ENCODE measurements at places on chromosomes 6 and 20.

- DNase-seq, result peak; percentile 73
Observed at GRCh38 chr6:90294989-90295853, 1.4 kb downstream of the BACH2 start.

DNA sequence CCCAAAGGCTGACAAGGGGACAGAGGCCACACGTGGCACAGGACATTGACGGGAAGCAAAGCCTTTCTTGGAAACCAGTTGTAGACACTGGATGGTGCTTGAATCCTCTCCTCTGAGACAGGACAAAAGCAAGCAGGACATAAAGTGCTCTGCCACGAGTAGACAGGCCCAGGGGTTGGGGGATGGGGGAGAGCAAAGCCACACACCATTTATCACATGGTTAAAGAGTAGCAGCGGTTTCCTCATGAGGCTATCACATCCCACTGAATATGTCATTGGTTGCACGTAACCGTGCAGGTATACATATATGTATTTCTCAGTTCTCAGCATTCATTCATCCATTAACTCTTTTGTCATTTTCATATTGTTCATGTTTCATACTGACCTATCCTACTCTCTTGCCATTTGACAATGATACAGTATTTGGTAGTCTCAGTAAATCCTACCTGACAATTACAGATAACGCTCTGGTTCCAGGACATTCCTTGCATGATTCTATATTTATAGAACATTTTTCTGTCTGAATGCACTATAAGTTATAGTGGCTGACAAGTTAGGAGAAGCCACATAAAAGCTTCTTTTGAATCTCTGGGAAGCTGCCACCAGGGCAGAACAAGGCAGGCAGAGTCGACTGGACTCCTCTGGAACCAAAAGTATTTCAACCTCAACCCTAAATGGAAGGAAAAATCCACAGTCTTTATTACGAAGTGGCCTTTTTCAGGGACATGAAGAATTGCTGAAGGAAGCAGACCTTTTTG lies 23.5 kb downstream of the METTL24 start:
- DNase-seq, result no peak

DNA sequence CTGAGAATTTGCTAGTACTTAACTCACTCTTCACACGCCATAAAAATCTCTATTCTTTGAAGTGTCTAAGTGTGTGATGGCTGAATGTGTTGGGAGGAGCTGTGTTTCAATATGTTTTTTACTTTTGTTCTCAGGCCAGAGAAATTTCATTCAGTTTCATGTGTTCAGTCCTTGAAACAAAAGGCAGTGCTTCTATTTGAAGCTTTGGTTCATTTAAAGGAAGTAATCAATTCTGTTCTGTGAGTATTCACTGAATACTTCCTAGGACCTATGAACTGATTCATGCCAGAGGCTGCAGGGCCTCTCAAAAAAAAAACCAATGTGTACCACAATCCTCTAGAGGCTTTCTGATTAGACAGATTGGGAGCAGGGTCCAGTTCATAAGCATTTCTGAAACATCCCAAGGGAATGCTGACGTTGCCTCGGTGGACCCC lies 12.4 kb upstream of the F13A1 start:
- DNase-seq, result no peak

- DNase-seq, result no peak
Observed at GRCh38 chr6:137651591-137652335, 157.6 kb upstream of the OLIG3 start.

DNA sequence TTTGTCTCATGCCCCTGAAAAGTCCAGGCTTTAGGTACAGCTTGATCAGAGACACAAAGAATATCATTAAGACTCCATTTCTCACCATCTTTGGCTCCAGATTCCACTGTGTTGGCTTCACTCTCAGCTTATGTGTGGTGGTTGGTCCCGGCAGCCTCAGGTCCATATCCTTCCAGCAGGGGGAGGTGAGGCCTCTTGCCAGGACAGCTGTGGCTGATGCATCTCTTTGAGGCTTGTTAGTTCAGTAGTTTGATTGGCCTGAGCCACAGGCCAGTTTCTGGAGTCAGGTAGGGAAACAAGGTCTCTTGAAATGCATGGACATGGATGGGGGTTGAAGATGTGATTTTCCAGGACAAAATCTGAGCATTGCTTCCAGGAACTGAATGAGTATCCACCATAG lies 62.4 kb downstream of the JAG1 start:
- no peak for DNase-seq

DNA sequence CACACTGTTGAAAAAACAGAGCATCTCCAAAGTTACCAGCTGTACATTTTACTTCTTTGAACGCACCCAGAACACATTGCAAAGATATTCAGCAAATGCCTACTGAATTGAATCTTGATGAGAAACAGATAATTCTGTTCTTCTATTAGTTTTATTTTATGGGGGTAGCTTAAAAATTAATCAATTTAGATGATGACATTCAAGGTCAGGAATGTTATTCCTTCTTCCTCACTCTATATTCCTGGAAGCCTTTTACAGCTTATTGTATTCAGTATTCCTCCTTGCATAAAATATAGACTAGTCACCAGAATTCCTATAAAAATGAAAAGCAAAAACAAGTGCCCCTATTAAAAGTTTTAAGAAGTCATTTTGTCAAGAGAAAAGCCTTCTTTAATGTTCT lies 21.4 kb upstream of the GMDS start:
- no peak for DNase-seq

- no peak for DNase-seq
Observed at GRCh38 chr6:438634-439170, 47.1 kb downstream of the IRF4 start.

- no peak for DNase-seq
Observed at GRCh38 chr6:20020526-20020925, 183.4 kb downstream of the ID4 start.

DNA sequence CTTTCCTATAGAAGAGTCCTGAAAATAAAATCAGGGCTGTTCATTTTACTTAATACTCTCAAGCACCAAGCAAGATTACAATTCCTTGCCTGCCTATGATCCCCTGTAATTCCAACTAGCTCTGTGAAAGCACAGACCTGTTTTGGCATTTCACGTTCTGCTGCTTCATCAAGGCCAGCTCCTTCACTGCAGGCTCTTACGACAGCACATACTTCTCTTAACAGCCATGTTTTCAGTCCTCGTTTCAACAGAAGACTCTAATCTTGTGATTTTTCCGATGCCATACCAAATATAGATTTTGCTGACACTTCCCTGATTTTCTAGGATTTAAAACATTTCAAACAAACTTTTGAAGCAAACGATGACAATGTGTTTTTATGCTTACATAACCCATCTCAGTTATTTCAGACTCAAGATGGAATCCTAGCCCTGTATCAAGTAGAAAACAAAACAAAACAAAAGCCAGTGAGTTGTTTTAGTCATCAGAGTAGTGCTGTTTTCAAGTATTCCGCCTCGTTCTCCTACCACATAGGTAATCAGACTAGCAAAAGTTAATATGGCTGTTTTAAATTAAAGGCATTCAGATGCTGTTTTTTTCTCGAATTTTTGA lies 616.5 kb upstream of the CITED2 start:
- no peak for DNase-seq

DNA sequence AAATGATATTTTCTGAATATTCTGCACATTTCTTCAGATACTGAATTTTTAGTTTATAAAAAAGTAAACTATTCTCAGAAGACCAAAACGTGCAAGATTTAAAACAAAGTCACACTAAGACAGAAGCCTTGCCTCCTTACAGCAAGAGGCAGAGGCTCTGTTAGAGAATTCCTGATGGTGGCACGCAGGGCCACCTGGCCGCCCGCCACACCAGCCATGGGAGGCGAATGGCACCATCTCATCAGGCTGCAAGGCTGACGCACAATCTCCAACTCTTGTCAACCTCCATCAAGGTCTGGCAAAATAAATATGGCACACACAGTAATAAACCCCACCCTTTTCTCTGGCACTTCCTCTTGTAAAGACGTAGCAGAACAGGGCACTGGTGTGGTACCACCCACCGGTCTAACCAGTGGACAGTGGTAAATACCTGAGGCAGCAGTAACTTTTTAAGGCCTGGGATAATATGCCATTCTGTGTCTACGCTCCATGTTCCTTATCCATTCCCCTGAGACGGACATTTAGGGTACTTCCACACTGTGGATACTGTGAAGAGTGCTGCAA lies 111.4 kb downstream of the WDR27 start:
- DNase-seq, result no peak

DNA sequence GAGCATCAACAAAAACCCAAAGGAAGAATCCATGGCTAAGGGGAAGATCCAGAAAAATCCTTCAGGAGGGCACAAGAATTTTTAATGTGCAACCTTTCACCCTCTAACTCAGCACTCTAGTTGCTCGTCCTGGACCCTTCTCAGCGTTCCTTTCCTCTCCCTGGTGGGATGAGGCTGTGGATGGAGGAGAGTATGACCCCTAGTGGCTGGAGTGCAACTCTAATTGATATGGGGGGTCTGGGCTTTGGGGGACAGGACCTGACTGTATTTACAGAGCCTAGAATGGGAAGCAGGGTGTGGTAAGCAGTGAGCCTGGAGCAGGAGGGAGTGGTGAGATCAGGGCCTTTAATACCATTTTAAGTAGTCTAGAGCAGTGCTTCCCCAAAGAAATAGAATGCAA lies 83.9 kb upstream of the CEP85L start:
- DNase-seq, result peak; percentile 32

DNA sequence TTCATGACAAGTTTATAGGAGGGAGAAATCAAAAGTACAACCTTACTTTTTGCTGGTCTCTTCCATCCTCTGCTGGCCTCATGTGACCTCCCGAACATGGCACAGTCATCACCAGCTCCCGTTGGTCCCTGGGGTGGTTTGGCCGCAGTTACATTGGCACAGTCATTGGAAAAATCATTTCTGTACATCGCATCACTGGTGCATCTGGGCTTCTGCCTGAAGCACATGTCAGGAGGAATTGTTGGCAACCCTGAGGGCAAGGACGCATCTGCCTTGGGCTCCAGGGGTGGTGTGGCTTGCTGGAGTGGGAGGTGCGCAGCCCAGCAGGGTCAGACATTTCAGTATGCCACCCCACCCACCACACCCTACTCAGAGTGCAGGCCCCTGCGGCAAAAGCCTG lies 162.9 kb upstream of the SLC24A3 start:
- DNase-seq, result no peak

DNA sequence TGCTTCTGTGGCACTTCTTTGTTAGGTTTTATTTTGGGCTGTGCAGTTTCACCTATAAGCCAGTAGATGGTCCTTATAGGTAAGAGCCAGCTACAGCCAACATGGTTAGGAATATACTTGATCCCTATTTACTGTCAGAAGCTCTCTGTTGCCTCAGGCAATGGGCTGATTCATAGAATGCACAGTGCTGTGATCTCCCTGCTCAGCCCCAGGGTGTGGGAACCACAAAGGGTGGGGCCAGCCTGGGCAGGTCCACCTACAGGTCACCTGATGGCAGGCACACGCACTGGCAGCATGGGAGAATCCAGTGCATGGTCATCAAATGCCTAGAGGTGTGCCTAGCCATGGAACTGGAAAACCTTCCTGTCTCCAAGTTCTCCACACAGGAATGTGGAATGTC lies 191.9 kb downstream of the MOXD1 start:
- DNase-seq, result no peak

DNA sequence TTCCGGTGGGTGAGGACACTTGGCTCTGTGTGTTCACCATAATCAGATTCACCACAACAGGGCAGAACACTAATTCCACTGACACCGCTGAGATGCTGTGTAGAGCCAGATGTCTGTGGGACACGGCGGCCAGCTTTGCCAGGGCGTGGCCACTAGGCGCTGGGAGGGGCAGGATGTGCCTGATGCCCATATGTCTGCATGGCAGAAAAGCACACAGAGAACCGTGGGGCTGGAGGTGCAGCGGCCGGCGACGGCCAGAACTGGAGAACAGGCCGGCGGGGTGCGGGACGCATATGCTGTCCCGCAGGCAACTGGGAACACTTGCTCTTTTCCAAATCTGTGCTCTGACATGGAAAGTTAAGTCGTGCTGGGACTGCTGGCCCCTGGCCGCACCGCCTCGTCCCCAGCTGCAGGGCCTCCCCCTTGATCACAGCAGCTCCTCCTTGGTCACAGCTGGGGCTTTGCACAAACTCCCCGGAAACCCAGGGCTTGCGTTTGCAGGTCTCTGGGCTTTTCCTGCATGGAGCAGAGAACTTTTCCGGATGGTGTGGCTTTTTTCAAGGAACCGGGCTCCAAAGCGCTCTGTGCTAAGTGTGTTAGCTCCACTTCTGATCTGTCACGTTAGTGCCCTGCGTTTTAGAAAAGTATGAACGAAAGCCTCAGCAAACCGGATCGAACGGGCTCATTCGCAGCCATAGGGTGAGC lies 31.1 kb downstream of the NTSR1 start:
- DNase-seq, result peak; percentile 66

- DNase-seq, result peak; percentile 62
Observed at GRCh38 chr6:42452171-42453030, 675 bp upstream of the TRERF1 start.

- DNase-seq, result no peak
Observed at GRCh38 chr6:38131527-38131965, 312.0 kb downstream of the ZFAND3 start.

DNA sequence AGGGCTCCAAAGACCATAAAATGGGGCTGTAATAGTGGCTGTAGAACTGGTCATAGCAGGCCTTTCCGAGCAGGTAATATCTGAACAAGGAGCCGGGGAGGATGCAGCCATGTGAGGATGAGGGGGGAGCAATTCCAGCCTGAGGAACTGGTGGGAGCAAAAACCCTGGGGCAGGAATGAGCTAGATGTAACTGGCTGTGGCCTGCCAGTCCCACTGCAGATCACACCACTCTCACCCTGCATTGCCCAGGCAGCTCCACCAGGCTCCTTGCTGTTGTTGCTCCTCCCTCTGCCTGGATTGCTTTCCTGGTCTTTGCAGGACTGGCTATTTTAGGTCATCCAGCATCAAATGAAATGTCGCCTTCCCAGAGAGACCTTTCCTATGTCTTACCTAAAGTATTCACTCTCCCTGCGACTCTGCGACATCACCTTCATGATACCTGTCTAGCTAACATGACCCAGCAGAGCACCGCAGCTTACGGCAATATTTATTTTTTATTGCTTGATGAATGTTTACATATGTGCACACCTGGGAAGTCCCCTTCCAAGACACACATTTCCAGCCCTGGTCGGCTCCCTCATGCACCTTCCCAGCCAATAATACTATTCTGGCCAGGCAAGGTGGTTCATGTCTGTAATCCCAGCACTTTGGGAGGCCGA lies 2.4 kb upstream of the ZFP64 start:
- DNase-seq, result no peak

- DNase-seq, result no peak
Observed at GRCh38 chr20:4088766-4089165, 73.4 kb upstream of the RNF24 start.

GRCh38 chr20:45459606-45460005 lies 9.9 kb upstream of the WFDC2 start:
- DNase-seq, result no peak

- DNase-seq, result no peak
Observed at GRCh38 chr6:133179481-133179880, 61.7 kb upstream of the EYA4 start.

Measured in CD4-positive, alpha-beta T cell treated with Interleukin-6 for 4 hours (primary cell).